ENCODE measurements at places on chromosomes 2 and 18. TPM values are rescaled to one million over a fixed set of nuclear protein-coding genes. Genes with fewer than 3 reads are reported as not detected.

GRCh38 chr2:72040629-72041571 lies 106.8 kb downstream of the CYP26B1 start:
- no peak for DNase-seq

- DNase-seq, result no peak
Observed at GRCh38 chr2:33518929-33519328, 42.5 kb downstream of the RASGRP3 start.

DNA sequence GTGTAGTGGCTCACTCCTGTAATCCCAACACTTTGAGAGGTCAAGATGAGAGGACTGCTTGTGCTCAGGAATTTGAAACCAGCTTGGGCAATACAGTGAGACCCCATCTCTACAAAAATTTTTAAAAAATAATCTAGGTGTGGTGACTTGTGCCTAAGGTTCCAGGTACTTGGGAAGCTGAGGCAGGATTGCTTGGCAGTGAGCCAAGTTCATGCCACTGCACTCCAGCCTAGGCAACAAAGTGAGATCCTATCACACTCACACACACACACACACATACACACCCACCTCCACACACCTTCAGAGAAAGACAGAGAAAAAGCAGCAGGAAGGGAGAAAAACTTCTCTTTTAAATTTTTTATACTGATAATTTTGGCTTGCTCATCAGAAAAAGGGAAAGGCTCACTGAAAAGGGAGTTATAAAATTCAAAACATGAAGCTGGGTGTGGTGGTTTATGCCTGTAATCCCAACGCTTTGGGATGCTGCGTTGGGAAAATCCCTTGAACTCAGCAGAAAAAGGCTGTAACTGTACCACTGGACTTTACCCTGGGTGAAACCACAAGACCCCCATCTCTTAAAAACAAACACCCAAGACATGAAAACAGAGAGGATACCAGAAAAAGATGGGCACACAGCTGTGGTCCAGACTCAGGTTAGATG lies 25.7 kb downstream of the FAM168B start:
- no peak for DNase-seq

The DNAH7 gene
- 3.5 TPM for total RNA-seq

DNA sequence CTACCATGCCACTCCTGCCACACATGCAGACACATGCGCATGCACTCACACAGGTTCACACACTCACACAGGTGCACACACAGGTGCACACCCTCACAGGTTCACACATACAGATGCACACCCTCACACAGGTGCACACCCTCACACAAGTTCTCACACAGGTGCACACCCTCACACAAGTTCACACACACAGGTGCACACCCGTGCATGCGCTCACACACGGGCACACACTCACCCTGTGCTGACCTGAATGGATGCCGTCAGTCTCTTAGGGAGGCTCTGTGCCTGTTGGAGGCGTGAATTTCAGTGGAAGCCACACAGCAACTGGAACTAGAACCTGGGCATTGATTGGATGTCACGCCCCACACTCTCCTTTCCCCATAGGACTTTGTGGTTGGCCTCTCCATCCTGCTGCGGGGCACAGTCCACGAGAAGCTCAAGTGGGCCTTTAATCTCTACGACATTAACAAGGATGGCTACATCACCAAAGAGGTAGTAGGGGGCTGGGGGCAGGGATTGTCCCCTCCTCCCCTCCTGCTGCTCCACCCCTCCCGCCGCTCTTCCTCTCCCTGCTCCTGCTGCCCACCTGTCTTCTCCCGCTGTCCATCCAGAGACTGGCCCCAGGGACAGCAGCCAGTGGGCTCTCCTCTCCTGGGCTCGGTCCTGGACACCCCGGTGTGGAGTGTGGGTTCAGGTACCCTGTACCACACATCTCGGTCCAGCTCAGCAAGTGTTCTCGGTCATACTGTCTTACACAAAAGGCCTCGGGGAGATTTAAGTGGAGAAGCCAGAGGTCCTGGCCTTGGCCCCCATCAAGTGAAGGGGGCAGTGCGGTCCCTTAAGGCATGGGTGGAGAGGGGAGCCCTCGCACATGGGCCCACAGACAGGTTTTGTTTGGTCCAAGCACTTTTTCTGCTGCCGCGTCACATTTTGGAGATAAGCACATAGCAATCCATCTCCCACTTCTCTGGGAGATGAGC lies 21.0 kb upstream of the FAHD2A start:
- no peak for DNase-seq

- DNase-seq, result no peak
Observed at GRCh38 chr18:36942264-36942663, 113.3 kb downstream of the KIAA1328 start.

Measured in urinary bladder (tissue), 4 donors.